Fibroblast of lung (primary cell): ENCODE measurements at places on chromosomes 2 and 18.

GRCh38 chr2:218980735-218981389, 4.1 kb downstream of the FEV start:
- no peaks in the 10 kb centered on the region for H3K4me1 ChIP-seq
- H3K4me3 ChIP-seq = no peak overlapping the region
- H3K27me3 ChIP-seq = peaks cover 48% of the 10 kb centered on the region
- no peak for DNase-seq

GRCh38 chr2:42622943-42623676, 54.7 kb downstream of the MTA3 start:
- no peak for DNase-seq
- peaks cover 10% of the 10 kb centered on the region for H3K4me1 ChIP-seq
- no peak overlapping the region for H3K4me3 ChIP-seq
- no peak overlapping the region for H3K27ac ChIP-seq
- no peaks in the 10 kb centered on the region for H3K27me3 ChIP-seq
- H3K36me3 ChIP-seq = no peaks in the 10 kb centered on the region

DNA sequence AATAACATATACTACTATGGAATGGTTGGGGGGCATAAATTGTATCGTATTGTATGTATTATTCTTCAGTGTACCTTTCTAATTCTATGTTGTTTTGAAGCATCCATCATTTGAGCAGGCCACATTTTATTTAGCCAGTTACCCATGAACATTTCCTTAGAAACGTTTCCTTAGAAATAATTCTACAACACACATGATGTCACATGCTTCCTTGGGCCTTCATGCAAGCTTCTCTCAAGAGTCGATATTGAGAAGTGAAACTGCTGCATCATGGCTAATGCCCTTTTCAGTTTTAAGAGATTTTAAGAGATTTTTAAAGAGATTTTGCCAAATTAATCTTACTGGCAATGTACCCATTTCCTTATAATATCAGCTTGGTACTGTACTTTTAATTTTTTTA, 63.9 kb downstream of the ALPK2 start:
- H3K4me1 ChIP-seq = peaks cover 10% of the 10 kb centered on the region
- H3K27ac ChIP-seq = no peak overlapping the region
- no peak for DNase-seq
- no peak overlapping the region for H3K4me3 ChIP-seq
- H3K36me3 ChIP-seq = no peaks in the 10 kb centered on the region
- no peaks in the 10 kb centered on the region for H3K27me3 ChIP-seq

DNA sequence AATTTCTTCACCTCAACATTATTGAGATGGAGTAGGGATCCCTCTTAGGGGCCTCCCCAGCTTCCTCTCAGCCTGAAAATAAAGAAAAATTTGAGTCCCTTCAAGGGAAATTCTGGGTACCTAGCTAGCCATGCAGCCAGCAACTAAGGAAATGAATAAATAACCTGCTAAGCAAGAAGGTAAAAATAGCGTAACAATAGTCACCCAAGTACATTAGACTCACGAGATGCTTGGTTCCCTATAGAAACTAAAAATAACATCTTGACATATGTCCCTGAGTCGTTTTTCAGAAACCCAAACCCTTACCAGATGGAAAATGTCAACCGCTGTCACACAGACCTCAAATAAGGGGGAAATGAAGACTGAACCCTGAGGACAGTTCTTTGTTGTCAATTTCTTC, 51.9 kb downstream of the CACNB4 start:
- H3K36me3 ChIP-seq = no peaks in the 10 kb centered on the region
- H3K27me3 ChIP-seq = peaks cover 6% of the 10 kb centered on the region
- no peak overlapping the region for H3K4me3 ChIP-seq
- DNase-seq = no peak
- H3K4me1 ChIP-seq = no peaks in the 10 kb centered on the region
- H3K27ac ChIP-seq = no peak overlapping the region

GRCh38 chr2:147524912-147525311, 319.9 kb upstream of the ACVR2A start:
- H3K27ac ChIP-seq = no peak overlapping the region
- DNase-seq = no peak
- no peaks in the 10 kb centered on the region for H3K27me3 ChIP-seq
- no peaks in the 10 kb centered on the region for H3K36me3 ChIP-seq

DNA sequence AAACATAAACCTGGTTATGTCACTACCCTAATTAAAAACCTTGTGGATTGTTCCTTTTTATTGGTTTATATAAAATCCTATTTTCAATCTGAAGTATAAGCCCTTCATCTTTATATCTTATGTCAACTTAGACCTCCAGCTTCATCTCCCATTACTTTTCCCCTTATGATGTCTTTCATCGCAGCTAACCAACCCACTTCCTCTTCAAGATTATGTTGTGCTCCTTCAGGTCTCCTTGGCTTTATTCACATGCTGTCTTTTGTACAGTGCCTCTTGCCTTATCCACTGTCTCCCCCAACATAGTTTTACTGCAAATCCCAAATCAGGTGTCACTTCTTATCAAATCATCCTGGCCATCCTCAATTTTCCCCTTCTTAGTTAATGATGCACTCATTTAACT, 25.9 kb downstream of the MBD5 start:
- H3K36me3 ChIP-seq = no peaks in the 10 kb centered on the region
- no peak overlapping the region for H3K27ac ChIP-seq
- DNase-seq = no peak
- no peaks in the 10 kb centered on the region for H3K27me3 ChIP-seq

- H3K4me1 ChIP-seq = peaks cover 16% of the 10 kb centered on the region
- no peaks in the 10 kb centered on the region for H3K36me3 ChIP-seq
These were observed 53.4 kb downstream of the LIMS1 start for GRCh38 chr2:108587621-108588020.

DNA sequence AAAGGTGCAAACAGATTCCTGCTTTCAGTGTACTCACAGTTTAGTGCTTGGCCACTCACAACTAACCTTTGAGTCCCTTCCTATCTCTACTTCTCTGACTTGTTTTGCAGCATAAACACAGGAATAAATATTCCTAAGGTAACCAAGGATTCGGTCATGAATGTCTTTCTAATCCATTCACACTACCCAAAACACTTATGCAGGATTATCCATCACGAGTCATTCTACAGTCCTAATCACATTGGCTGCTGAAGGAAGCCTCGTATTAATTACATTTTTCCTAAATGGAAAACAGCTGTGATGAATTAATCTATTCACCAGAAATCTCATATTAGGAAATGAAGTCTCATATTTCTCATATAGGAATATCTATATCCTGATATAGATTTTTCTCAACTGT, 16.3 kb downstream of the RDH14 start:
- no peak for DNase-seq
- H3K27ac ChIP-seq = no peak overlapping the region
- H3K4me3 ChIP-seq = no peak overlapping the region

GRCh38 chr2:59674100-59674499, 879.4 kb downstream of the BCL11A start:
- H3K4me3 ChIP-seq = no peak overlapping the region
- DNase-seq = no peak

DNA sequence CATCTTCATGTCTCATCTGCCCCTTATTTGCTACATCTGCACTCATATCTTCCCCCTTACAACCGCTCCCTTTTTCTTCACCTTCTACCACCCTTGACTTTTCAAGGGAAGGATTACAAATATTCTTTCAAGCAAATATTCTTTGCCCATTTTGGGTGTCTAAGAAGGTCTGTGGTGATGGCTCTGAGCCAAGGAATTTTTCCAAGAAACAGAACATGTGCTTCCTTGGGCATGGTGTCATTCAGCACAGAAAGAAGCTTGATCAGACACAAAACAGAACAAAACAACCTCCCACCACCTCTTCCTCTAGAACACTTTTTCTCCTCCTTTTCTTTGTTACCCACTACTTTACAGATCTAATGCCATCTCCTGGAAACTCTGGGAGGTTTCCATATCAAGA, 313.7 kb downstream of the SATB2 start:
- H3K36me3 ChIP-seq = no peaks in the 10 kb centered on the region
- H3K27ac ChIP-seq = no peak overlapping the region
- no peak overlapping the region for H3K4me3 ChIP-seq

DNA sequence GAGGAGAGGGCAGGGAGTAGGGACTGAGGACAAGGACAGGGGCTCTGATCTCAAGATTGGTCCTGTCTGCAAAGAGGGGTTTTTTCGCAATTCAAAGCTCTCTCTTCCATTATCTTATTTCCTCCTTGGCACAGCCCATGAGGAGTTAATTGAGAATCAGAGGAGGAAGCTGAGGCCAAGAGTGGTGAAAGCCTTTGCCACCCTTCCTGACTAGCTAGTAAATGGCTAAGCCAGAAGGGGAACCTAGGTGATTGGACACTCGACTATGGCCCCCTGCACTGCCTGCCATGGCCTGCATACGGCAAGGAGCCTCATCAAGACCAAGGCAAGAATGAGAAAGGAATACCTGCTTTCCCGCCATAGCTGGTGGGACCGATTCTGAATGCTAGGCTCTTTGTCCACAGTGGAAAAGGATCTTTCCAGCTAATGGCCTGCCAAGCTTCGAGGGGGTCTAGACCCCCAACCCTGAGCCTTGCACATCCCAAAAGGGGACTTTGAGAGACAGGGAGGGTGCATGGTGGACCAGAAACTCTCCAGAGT, 237.9 kb downstream of the HAUS1 start:
- H3K4me1 ChIP-seq = no peaks in the 10 kb centered on the region
- no peak overlapping the region for H3K27ac ChIP-seq
- H3K4me3 ChIP-seq = no peak overlapping the region
- no peak for DNase-seq
- H3K27me3 ChIP-seq = peaks cover 9% of the 10 kb centered on the region

DNA sequence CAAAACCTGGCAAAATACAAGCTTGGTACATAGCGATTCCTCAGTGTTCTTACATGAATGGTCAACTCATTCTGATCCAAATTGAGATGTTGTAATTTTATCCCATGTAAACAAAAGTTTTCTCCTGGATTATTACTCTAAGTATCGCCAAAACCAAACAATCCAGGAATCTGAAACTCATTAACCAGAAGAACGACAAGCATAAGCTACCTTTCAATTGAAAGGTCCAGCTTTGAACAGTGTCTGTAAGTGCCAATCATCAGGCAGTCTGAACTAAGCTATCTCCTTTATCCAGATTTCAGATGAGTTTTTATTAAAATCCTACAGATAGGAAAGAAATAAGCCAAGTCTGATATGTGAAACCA, 2.4 kb downstream of the MEX3C start:
- H3K27me3 ChIP-seq = no peaks in the 10 kb centered on the region
- DNase-seq = peak; percentile 8
- H3K4me3 ChIP-seq = peak overlapping the region; percentile 95
- H3K4me1 ChIP-seq = peaks cover 2% of the 10 kb centered on the region
- H3K27ac ChIP-seq = peak overlapping the region; percentile 81
- H3K36me3 ChIP-seq = no peaks in the 10 kb centered on the region

- H3K4me3 ChIP-seq = no peak overlapping the region
- no peak overlapping the region for H3K27ac ChIP-seq
- no peaks in the 10 kb centered on the region for H3K27me3 ChIP-seq
- DNase-seq = no peak
These were observed 312.2 kb downstream of the EN1 start for GRCh38 chr2:118535171-118535817.

GRCh38 chr2:230085201-230085600, 16.5 kb upstream of the SLC16A14 start:
- no peak for DNase-seq
- H3K27me3 ChIP-seq = no peaks in the 10 kb centered on the region
- H3K36me3 ChIP-seq = no peaks in the 10 kb centered on the region

DNA sequence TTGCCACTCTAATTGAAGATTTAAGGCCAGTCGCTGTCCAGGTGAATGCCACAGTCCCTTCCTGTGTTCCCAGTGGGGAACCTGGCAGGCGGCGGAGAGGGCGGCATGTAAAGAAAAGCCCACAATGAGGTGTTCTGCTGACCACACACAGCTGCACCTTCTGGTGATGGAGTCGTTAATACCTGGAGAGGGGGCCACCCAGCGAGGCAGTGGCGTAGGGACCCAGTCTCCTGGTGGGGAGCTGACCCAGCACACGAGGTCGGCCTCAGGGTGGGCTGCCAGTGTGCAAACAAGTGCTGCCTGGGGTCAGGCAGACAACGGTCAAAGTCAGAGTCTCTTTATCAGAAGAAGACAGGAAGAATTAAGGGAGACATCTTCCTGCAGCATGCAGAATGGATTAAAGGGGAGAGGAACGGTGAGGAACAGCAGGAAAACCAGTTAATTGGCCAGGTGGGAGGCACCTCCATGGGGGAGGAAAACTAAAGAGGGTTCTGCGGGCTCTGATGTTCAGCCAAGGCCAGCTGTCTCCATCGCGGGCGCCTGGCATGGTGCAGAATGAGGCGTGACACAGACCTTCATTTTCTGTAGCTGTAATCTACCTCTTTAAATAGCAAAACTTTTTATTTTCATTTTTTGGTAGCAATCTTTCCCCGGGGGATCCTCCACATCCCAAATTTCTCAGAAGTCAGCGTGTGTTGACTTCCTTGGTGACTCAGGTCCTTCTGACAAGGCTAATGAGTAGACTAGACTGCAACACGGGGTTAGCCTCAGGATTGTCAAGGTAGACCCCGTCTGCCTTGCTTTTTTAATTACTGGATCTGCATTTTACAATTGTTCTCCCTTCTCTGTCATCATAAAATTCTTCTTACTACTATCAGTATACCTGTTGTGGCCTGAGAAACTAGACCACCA, 78.3 kb downstream of the SMAD7 start:
- no peak overlapping the region for H3K4me3 ChIP-seq
- H3K27me3 ChIP-seq = no peaks in the 10 kb centered on the region
- H3K4me1 ChIP-seq = peaks cover 6% of the 10 kb centered on the region
- H3K36me3 ChIP-seq = no peaks in the 10 kb centered on the region
- peak; percentile 72 for DNase-seq

DNA sequence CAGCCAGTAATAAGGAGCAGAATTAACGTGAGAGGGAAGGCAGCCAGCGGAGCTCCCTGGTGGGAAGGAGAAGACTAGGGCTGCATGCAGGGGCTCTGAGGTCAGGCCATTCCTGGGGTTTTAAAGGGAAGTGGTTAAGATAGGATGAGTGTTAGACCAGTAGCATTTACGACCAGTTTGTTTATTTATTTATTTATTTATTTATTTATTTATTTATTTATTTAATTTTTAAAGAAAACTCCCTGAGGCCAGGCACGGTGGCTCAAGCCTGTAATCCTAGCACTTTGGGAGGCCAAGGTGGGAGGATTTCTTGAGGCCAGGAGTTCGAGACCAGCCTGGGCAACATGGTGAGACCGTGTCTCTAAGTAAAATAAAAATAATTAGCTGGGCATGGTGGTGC, 152.8 kb downstream of the FHOD3 start:
- peaks cover 2% of the 10 kb centered on the region for H3K4me1 ChIP-seq
- no peak overlapping the region for H3K27ac ChIP-seq
- peak; percentile 23 for DNase-seq
- H3K27me3 ChIP-seq = no peaks in the 10 kb centered on the region

GRCh38 chr18:27656167-27656778, 471.2 kb upstream of the CHST9 start:
- H3K4me1 ChIP-seq = no peaks in the 10 kb centered on the region
- no peak overlapping the region for H3K27ac ChIP-seq
- no peaks in the 10 kb centered on the region for H3K36me3 ChIP-seq
- peak; percentile 81 for DNase-seq
- H3K27me3 ChIP-seq = no peaks in the 10 kb centered on the region

- no peak for DNase-seq
- H3K4me3 ChIP-seq = no peak overlapping the region
- no peaks in the 10 kb centered on the region for H3K4me1 ChIP-seq
These were observed 107.1 kb downstream of the TTN start for GRCh38 chr2:178700136-178700535.

- H3K27ac ChIP-seq = no peak overlapping the region
- no peak overlapping the region for H3K4me3 ChIP-seq
- DNase-seq = peak; percentile 57
These were observed 60.7 kb downstream of the RAB27B start for GRCh38 chr18:54888933-54889332.

GRCh38 chr2:230824406-230824978, 40.2 kb upstream of the ITM2C start:
- H3K27ac ChIP-seq = no peak overlapping the region
- peaks cover 8% of the 10 kb centered on the region for H3K27me3 ChIP-seq
- H3K4me3 ChIP-seq = peak overlapping the region; percentile 56
- no peaks in the 10 kb centered on the region for H3K4me1 ChIP-seq
- H3K36me3 ChIP-seq = peaks cover 1% of the 10 kb centered on the region
